Activated T-helper 2 cell treated with anti-CD3 and anti-CD28 coated beads, Interferon-gamma antibody, Interleukin-2, Interleukin-4, amounts not matched to agents 10 μg/mL and 5 μg/mL and 100 μg/mL, durations not matched to agents 14 hours and 24 hours and 36 hours (primary cell): ENCODE measurements at places on chromosomes 5 and 9. TPM values are rescaled to one million over a fixed set of nuclear protein-coding genes. Genes with fewer than 3 reads are reported as not detected.

The ZNF658 gene
- total RNA-seq: 1.0 and 1.7 TPM in 2 replicates

The SPATA6L gene
- 0.21 and 0.68 TPM in 2 replicates for total RNA-seq

The ARID3C gene
- 0.14 and 0.21 TPM in 2 replicates for total RNA-seq

The PRUNE2 gene
- 0.27 and 0.53 TPM in 2 replicates for total RNA-seq
